ENCODE measurements at places on chromosomes 4 and X. TPM values are rescaled to one million over a fixed set of nuclear protein-coding genes. Genes with fewer than 3 reads are reported as not detected.

Gene GPR173
- not detected for total RNA-seq

Gene SPATA18
- 3.8 TPM for total RNA-seq

Gene RPL34
- total RNA-seq: 955 TPM

Gene COL25A1
- total RNA-seq: not detected

Gene ASB12
- total RNA-seq: not detected

Gene CLIC2
- not detected for total RNA-seq

Gene DRP2
- total RNA-seq: 0.06 TPM

Gene COX7B2
- total RNA-seq: not detected

Gene PF4V1
- total RNA-seq: not detected

Gene LCORL
- 4.0 TPM for total RNA-seq

Gene NKX3-2
- 0.12 TPM for total RNA-seq

Gene PFKFB1
- total RNA-seq: not detected

Gene YTHDC1
- 37.4 TPM for total RNA-seq

Gene RPS3A
- total RNA-seq: 1,762 TPM

Gene CPE
- 1.9 TPM for total RNA-seq

Gene STPG2
- total RNA-seq: not detected

Gene CT45A8
- total RNA-seq: not detected

Gene CYSLTR1
- total RNA-seq: not detected

Gene MBNL3
- total RNA-seq: not detected

Gene ADH1A
- not detected for total RNA-seq

Measured in A549 treated with GW870086 at 1 μM for 4 hours (cell line).